ENCODE measurements at places on chromosomes 7 and 10.

- DNase-seq = no peak
Measured at GRCh38 chr7:37069336-37069735, 345.0 kb upstream of the AOAH start.

GRCh38 chr7:154776350-154776749 is 226.6 kb downstream of the PAXIP1 start:
- DNase-seq = no peak

DNA sequence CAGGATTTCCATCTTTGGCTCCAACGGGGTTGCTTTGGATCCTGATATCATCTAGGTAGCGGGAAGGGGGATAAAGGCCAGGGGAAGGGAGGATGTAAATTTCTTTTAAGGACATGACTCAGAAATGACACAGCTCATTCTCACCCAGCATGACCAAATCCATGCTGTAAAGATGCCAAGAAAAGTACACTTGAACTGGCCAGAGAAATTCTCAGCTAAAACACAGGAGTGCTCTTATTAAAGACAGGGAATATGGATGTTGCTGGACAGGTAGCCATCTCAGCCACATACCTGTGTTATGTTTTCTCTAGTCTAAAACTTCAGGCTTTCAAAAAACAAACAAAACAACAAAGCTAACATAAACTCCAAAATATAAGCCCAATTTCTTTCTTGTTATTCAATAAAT is 68.3 kb downstream of the NAMPT start:
- DNase-seq = peak; percentile 8

DNA sequence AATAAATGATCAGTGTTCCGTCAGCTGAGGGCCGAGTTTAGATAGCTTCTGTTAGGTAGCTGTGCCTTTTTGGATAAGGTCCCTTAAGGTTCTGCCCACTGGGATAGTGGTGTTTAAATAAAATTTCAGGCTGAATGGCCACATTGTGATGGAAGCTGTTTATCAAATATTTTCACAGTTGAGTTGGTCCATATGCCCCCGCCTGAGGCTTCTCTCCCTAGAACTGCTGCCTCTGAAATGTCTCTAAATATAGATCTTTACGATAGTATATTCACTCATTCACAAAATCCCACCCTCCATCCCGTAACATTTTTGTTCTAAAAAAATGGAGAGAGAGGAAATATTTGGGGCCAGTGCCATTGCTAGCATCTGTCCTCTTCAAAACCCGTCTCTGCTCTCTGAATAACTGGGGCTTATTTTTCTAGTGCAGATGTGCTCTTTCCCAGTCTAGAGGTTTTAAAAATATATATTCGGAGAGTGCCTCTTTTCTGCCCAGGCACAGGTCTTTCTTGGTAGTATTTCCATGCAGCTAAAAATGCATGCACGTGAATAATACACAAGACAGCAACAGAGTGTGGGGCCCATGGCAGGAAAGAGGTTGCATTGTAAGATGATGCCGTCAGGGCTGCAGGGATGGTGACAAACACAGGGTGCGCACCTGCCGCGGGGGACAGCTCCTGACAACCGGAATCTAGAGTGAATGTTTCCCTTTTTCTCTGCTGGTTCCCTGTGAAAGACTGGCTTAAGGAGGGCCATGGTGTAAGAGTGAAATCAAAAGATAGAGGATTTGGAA is 105.4 kb upstream of the BTBD16 start:
- no peak for DNase-seq

GRCh38 chr10:8365935-8366911 is 311.7 kb downstream of the GATA3 start:
- DNase-seq = no peak

DNA sequence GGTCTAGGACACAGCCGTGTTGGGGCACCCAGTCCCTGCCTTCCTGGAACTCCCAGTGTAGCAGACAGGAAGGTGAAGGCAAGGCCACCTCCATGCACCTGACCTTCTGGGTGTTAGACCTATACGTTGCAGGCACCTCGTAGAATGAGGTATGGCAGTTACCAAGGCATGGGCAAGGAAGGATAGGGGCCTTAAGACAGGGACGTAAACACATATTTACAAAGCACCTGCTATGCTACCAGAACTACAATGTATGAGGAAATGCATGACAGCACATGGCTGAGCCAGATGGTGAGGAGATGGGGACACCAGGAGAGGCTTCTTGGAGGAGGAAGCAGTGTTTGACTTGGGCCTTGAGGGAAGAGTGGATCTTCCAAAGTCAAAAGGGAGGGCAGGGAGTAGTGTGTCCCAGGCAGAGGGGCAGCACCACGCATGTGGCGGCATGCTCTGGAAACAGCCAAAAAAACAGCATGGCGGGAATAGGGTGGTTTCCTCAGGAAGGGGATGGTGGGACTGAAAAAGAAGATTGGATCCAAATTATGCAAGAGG is 231.2 kb downstream of the FANK1 start:
- no peak for DNase-seq

- DNase-seq = no peak
Measured at GRCh38 chr7:936386-937054, 18.0 kb downstream of the ADAP1 start.

- no peak for DNase-seq
Measured at GRCh38 chr7:27188386-27189294, 3.6 kb upstream of the HOXA11 start.

DNA sequence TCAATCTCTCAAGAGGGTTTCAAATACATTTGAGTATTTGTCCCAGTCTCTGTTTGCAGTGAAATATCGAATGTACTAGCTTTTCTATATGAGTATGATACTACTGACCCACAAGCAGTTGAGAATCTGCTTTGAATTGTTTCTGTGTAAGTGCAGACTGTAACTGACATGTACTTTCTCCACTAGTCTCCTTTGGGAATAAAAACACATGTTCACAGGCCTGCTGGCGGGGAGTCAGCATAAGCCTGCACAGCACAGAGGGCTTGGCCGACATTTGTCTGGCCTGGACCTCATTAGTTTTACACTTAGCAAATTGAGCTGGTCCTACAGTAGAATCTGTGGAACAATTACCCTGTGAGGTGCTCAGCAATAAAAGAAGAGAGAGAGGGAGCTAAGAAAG is 72.6 kb downstream of the ITGB8 start:
- DNase-seq = peak; percentile 51

DNA sequence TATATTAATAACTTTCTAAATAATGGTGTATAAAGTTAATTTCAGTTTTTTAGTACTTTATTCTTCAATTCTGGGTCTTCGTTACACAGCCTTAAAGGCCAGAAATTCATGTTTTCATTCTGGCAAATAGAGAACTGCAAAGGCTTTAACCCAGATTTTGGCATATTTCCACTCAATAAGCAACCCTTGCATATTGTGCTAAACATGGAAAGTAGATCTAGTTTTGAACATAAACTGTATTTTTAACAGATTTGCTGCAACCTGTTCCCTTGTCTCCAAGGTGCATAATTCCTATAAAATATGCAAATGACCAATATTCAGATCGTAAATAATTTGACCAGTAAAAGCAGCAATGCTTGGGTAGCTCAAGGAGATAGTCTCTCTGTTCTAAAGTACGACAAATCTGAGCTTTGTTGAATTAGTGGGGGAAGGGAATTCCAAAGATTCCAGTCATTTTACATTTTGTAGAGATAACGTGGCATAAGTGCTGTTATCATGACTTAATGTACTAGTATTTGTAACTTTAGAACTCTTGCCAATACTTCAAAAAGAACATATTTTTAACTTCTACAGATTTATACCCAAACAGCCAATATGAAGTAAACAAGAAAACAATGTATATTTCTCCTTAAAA is 46.4 kb upstream of the RSBN1L start:
- DNase-seq = no peak

DNA sequence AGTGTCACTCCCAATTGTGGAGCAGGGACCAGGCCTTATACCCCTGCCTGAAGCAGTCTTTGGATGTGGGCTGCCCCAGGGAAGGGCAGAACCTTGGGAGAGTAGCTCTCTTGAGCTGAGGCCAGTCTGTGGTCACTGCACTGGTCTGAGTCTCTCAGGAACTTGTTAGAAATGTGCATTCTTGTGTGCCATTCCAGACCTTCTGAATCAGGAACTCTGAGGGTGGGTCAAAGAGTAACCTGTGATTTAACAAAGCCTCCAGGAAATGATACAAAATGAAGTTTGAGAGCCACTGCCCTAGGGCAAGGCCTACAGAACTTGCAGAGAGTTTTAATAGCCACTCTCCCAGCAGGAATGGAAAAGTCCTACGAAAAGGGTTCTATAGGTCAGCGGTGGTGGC is 68.1 kb downstream of the LYZL1 start:
- no peak for DNase-seq

DNA sequence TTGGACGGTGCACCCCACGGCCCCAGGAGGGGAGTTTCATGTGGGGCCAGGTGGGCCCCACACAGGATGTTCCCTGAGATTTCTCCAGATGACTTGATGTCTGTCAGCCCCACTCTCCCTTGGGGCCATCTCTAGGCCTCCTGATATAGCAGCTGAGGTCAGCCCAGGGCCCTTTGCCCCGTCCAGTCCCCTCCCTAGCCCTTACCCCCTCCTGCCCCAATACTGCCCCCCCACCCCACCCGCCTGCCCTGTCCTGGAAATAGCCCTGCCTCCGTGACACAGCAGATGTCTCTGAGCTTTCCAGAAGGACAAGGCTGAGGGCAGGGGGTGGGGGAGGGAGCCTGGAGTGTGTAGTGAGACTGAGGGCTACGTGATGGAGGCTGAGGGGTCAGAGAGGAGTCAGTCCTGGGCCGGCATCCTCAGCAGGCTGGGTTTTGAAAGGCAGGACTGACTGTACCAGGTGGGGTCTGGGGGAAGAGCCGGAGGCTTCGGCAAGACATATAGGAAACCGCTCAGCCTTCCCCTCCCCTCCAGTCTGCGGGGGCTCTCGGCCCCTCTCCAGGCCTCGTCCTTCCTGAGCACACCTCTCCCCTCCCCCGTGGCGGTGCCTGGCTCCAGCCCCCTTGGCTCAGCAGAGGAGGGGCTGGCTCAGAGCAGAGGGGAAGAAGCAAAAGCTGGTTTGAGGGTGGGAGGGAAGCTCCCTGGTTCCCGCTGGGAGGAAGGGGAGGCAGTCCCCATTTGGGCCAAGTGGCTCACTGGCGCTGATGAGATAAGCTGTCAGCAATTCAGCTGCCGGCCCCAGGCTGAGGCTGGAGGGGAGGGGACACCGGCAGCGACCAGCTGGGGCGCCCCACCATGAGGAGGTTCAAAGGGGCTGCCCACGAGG is 2.0 kb downstream of the FLNC start:
- DNase-seq = peak; percentile 86

GRCh38 chr7:34902182-34902581 is 135.1 kb downstream of the DPY19L1 start:
- DNase-seq = no peak

- DNase-seq = no peak
Measured at GRCh38 chr7:149462101-149462520, 1.2 kb upstream of the ZNF777 start.

- no peak for DNase-seq
Measured at GRCh38 chr10:24701447-24701846, 22.2 kb downstream of the ARHGAP21 start.

DNA sequence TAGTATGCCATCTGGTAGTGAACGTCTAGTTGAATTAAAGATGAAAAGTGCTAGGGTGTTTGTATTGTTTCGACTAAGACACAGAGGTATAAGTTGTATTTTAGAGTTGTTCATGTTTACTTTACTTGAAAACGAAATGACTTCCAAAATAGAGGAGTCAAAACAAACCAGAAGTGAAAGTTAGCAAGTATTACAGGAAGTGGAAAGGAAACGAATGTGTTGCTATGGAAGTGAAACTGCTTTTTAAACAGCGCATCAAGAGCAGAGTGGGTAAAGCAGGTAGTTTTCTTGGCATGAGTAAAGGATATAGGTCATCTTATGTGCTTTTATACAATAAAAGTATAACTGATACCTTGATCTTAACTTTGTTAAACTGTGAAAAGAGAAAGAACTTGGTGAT is 20.0 kb upstream of the GALNTL5 start:
- no peak for DNase-seq

DNA sequence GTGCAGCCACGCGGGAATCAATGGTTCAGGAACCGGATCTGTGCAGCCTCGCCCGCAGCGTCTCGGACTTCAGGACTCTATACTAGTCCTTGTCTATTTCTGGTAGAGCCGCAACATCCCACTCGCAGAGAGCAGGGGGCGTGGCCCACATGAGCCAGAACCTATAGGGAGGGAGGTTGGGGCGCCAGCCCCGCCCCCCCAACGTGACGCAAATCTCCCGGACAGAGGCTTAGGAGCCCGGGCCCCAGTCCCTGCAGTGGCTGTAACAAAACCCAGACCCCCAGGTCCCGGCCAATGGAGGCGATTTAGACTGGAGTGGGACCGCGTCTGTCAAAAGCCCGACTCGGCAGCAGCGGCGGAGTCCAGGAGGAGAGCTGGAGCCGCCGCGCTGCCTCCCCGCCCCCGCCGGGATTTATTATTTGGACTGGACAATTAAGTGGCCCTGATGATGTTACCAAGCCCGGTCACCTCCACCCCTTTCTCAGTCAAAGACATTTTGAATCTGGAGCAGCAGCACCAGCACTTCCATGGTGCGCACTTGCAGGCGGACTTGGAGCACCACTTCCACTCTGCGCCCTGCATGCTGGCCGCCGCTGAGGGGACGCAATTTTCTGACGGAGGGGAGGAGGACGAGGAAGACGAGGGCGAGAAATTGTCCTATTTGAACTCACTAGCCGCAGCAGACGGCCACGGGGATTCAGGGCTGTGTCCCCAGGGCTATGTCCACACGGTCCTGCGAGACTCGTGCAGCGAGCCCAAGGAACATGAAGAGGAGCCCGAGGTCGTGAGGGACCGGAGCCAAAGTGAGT is at the start of gene NKX2-3:
NKX2-3 (plus strand) TSS at position 256 of the 809 bp plus-strand sequence; CDS start at position 446, 190 bp downstream.
- DNase-seq = peak; percentile 47

DNA sequence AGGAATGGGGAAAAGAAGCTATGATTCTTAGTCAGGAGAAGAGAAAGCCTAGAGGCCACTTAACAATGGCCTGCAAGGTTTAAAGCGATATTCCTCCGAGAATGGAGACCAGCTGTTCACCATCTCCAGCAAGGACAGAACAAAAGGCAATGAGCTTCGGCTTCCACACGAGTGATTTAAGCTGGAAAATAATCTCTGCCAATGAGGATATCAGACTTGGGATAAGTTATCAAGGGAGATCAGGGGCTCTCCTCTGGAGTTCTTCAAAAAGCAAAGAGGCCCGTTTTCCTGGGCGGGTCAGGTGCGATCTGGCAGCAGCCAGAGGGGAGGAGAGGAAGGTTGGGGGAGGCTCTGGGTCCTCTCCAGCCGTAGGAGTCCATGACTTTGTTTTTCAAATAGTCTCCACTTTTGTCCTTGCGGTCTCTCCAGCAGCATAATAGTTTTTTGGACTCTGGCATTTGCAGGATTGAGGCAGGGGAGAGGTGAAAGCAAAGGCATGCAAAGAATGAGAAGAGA is 211.3 kb downstream of the SKIDA1 start:
- DNase-seq = no peak

Measured in brain (organoid and tissue), 16 donors.